Breast epithelium (tissue), 4 donors: ENCODE measurements at places on chromosomes 7 and 10. TPM values are rescaled to one million over a fixed set of nuclear protein-coding genes. Genes with fewer than 3 reads are reported as not detected.

GRCh38 chr7:133355325-133355708 lies 102.4 kb downstream of the EXOC4 start:
- H3K4me3 ChIP-seq, result no peak overlapping the region
- no peak for DNase-seq
- no peaks in the 10 kb centered on the region for H3K4me1 ChIP-seq
- no peak overlapping the region for H3K27ac ChIP-seq

Gene CTTNBP2
- total RNA-seq, result 13.8 TPM

DNA sequence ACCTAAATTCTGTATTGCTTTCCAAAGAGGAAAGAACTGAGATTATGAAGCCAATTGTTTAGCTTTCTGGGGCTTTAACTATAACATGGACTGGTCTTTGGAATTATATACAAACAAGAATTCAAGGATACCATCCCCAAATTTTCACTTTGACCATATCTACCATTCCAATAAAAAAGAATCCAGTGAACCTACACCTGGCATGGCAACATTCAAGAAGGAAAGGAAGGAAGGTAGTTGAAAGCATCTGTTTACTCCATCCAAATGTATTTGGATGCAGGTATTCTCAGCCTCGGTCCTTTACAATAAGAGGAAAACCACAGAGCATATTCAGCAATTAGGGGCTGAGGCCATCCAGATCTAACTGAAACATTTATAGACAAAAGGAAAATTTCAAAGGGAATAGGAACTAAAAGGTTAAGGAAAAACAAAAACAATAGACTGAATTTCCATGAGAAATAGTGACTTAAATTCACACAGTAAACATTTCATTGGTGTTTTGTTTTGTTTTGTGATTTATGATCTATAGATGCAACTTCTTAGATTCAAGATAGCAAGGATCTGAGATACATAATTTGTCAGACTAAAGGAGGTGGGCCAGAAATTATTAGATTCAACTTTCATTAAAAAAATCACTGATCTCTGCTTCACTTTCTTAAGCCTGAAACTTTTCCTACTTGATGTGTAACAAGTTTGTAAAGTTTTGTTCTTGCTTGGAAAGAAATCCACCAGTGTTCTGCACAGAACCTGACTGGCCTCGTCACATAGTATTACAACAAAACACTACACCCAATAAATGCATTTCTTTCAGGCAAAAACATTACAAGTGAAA lies 12.7 kb downstream of the SKIDA1 start:
- H3K4me3 ChIP-seq, result no peak overlapping the region
- H3K36me3 ChIP-seq, result no peaks in the 10 kb centered on the region
- H3K27me3 ChIP-seq, result no peaks in the 10 kb centered on the region
- no peak overlapping the region for H3K27ac ChIP-seq

GRCh38 chr7:88214456-88214855 lies 5.4 kb downstream of the SRI start:
- H3K4me1 ChIP-seq, result peaks cover 15% of the 10 kb centered on the region
- DNase-seq, result no peak
- peaks cover 9% of the 10 kb centered on the region for H3K36me3 ChIP-seq
- no peak overlapping the region for H3K27ac ChIP-seq

Gene CTAGE8
- 4.3 TPM for total RNA-seq

DNA sequence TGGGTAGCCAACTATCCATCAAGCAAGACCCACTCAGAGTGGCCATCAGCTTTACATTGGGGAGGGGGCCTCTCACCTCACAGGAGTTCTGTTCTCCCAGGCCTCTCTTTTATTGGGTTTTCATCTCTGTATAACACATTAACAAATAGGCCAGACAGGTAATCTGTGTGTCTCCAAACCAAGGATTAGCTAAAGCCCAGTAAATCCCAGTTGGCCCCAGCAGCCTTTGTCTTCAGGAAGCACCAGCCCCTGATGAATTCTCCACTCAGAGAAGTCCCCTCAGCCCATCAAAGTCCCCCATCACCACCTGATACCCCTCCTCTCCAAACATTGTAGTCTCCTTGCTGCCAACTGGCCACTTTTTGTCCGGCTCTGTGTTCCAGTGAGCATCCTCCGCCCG lies 16.9 kb upstream of the SLF2 start:
- DNase-seq, result no peak
- H3K27ac ChIP-seq, result no peak overlapping the region
- H3K27me3 ChIP-seq, result peaks cover 3% of the 10 kb centered on the region
- no peaks in the 10 kb centered on the region for H3K36me3 ChIP-seq
- no peak overlapping the region for H3K4me3 ChIP-seq
- H3K4me1 ChIP-seq, result no peaks in the 10 kb centered on the region

Gene PPP1R17
- total RNA-seq, result not detected

- no peak for DNase-seq
- peaks cover 5% of the 10 kb centered on the region for H3K4me1 ChIP-seq
- no peaks in the 10 kb centered on the region for H3K36me3 ChIP-seq
- H3K4me3 ChIP-seq, result no peak overlapping the region
- H3K27ac ChIP-seq, result no peak overlapping the region
Measured at GRCh38 chr7:105218939-105219770, 169.6 kb downstream of the SRPK2 start.

Gene PAX2
- not detected for total RNA-seq

Gene CLDN15
- total RNA-seq, result 44.6 TPM

- no peaks in the 10 kb centered on the region for H3K27me3 ChIP-seq
- no peak for DNase-seq
- no peak overlapping the region for H3K4me3 ChIP-seq
- H3K4me1 ChIP-seq, result no peaks in the 10 kb centered on the region
- H3K36me3 ChIP-seq, result no peaks in the 10 kb centered on the region
Measured at GRCh38 chr10:121237718-121238117, 360.5 kb downstream of the FGFR2 start.
